ENCODE measurements at places on chromosomes 12 and 14.

DNA sequence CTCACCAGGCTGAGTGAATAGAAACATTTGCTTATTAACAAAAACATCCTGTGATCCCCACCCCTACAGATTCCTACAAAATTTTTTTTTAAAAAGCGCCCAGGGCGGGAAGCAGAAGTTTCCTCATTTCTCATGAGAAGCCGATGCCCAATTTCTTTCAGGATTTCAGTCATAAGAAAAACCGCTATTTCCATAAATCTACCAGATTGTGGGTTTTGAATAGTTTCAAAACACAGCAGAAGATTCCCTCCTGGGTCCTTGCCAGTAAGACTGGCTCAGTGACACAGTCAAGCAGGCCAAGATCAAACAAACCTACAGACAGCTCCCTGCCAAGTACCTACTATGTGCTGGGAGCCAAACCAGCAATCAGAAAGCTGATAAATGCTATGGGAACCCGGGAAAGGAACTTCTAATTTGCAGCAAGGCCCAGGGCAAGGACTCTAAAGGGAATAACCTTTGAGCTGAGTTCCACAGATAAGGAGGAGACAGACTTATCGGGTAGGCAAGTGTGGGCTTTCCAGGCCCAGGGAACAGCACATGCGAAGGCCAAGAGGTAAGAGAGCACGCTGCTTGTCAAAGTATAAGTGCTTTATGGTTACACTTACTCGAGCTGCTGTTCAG is 68.7 kb downstream of the CCDC88C start:
- peak; percentile 17 for DNase-seq

GRCh38 chr14:59175404-59175803 is 13.1 kb upstream of the DAAM1 start:
- DNase-seq: no peak

DNA sequence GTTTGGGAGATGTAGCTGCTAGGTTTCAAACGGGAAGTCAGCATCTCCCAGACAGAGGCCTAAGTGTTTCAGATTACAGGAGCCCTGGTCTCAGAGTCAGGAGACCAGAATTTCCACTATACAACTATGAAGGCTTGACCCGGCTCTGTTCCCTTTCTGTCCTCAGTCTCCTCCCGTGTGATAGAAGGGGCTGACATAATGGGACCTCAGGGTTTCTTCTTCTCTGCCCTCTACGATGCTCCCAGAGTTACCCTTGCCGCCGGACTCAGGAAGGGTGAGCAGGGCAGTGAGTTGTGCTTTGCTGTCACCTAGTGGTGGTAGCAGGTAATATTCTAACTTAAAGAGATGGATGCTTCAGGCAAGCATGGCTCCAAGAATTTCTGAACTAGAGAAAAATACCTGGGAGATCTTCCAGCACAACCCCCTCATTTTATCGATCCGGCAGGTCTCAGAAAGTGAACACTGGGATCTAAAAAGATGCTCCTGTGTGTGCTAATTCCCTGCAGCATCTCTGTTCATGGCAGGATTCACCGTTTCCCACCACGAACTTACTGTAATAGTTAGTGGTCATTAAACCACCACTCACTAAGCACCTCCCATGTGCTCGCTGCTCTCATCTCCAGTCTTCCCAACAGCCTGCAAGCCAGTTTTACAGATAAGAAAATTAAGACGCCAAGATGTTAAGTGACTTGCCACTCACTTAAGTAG is 84.4 kb downstream of the VWF start:
- peak; percentile 74 for DNase-seq

DNA sequence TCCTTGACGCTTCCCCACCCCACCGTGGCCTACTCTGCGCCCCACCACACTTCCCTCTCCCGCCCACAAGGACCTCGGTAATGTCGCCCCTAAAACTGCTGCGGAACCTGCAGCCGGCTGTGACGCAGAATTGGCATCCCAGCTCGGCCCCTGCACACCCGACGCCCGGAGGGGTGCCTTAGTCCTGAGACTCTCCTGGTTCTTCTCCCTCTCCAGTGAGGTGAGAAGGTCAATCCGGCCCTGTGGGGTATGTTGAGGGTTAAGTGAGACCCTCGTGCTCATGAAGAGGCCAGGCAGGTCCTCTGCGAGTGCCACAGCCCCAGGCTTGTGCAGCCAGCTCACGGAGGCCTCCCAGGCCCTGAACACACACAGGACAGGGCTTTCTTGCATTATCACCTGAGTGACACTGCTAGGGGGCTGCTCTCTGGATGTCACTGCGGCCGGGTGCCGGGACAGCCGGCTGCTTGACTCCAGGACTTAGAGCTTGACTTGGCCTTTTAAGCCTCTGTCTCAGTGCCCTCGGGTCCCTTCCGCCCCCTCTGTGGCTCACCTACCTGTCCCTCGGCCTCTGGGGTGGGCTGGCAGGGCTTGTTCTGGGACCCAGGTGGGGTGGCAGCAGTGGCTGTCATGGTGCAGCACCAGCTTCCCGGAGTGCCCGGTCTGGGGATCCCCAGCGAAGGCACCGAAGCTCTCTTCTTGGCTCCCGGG is 106.9 kb upstream of the C14orf180 start:
- DNase-seq: no peak

GRCh38 chr14:78443834-78444233 is 273.7 kb downstream of the NRXN3 start:
- no peak for DNase-seq

DNA sequence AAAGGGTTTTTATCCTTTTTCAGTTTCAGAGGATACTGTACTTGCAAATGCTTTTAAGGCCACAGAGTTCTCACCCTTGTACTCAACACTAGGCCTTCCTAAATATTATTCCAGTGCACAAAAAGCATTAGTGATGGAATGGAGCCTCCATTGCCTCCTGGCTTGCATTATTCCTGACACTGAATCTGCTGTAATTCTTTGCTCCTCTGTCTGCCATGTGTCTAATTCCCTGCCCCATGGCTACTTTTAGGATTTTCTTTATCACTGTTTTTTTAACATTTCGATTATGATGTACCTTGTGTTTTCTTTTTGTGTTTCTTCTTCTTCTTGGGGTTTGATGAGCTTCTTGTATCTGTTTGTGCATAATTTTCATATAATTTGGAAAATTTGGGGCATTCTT is 29.5 kb downstream of the SUSD6 start:
- DNase-seq: no peak

Measured in fibroblast of skin of scalp (primary cell).